ENCODE measurements at places on chromosomes 2 and 18. TPM values are rescaled to one million over a fixed set of nuclear protein-coding genes. Genes with fewer than 3 reads are reported as not detected.

- DNase-seq = no peak
These were observed 40.0 kb upstream of the GLS start for GRCh38 chr2:190840569-190841172.

- no peak for DNase-seq
These were observed 24.5 kb downstream of the MC2R start for GRCh38 chr18:13890761-13891361.

The PDCL3 gene
- 11.3 TPM for total RNA-seq

DNA sequence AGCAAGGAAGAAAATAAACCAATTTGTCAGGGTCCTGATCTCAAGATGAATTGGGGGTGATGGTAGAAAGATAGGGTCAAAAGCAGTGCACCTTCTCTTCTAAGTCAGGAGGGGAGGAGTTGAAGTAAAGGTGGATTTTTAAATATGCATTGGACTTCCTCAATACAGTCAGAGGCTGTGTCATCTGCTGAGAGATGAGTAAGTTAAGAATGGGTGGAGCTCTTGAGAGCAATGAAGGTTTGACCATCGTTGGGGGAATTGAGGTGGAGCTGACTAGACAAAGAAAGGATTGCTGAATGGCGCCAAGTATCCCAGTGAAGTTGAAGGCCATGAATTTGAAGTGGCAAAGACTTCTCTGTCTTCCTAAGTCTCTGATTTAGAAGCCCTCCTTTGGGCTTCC lies 18.4 kb upstream of the CPO start:
- no peak for DNase-seq

The UGT1A5 gene
- total RNA-seq = not detected
